ENCODE measurements at places on chromosomes 1 and 21.

DNA sequence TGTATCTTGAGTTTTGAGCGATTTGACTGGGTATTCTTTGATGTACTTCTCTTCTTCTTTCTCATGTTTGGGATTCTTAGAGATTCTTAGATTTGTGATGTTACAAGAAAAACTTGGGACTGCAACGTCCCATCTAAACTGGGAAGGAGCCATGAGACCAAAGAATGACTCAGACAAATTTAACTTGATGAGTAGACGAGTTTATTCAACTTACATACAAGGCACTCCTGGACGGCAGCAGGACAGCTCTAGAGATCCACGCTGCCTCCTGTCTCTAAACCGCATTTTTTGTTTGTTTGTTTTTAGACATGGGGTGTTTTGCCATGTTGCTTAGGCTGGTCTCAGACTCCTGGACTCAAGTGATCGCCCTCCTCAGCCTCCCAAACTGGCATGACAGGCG, 137.1 kb downstream of the PIK3R3 start:
- no peak overlapping the region for H3K4me3 ChIP-seq
- no peaks in the 10 kb centered on the region for H3K36me3 ChIP-seq
- H3K27ac ChIP-seq = no peak overlapping the region
- DNase-seq = no peak
- no peaks in the 10 kb centered on the region for H3K27me3 ChIP-seq

GRCh38 chr1:215115760-215116159, 33.2 kb downstream of the KCNK2 start:
- no peak overlapping the region for H3K4me3 ChIP-seq
- no peak overlapping the region for H3K27ac ChIP-seq
- no peak for DNase-seq
- H3K27me3 ChIP-seq = no peaks in the 10 kb centered on the region
- no peaks in the 10 kb centered on the region for H3K36me3 ChIP-seq
- H3K4me1 ChIP-seq = no peaks in the 10 kb centered on the region

DNA sequence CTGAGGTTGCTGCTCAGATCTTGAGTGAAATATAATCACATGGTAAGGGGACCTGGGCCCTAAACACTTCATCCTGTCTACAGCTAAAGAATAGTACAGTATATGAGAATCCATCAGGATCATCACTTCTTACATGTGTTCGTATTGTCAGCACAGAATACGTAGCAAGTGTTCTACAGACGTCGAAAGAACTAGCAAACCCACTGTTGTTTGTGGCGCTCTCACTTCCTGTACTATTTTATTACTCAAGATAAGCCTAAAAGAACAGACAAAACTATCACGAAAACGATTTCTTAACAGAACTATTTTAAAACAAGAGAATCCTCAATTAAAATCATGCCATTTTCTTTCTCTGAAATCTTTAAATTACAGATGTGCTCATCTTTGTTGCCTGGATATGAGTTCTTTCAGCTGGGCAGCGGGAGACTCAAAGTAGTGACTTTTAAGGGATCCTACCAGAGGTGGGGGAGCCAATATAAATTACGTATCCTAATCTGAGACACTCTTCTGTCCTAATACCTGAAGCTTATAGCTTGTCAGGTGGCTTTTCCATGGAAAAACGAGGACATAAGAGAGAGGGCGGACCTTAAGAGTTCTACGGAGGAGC, 724 bp downstream of the ST7L start:
- DNase-seq = peak; percentile 68
- H3K4me3 ChIP-seq = peak overlapping the region; percentile 95
- H3K27me3 ChIP-seq = no peaks in the 10 kb centered on the region
- H3K4me1 ChIP-seq = peaks cover 34% of the 10 kb centered on the region

GRCh38 chr1:201703621-201704438, 125.1 kb upstream of the IPO9 start:
- H3K4me3 ChIP-seq = no peak overlapping the region
- peaks cover 11% of the 10 kb centered on the region for H3K27me3 ChIP-seq
- DNase-seq = peak; percentile 67
- peaks cover 4% of the 10 kb centered on the region for H3K4me1 ChIP-seq

DNA sequence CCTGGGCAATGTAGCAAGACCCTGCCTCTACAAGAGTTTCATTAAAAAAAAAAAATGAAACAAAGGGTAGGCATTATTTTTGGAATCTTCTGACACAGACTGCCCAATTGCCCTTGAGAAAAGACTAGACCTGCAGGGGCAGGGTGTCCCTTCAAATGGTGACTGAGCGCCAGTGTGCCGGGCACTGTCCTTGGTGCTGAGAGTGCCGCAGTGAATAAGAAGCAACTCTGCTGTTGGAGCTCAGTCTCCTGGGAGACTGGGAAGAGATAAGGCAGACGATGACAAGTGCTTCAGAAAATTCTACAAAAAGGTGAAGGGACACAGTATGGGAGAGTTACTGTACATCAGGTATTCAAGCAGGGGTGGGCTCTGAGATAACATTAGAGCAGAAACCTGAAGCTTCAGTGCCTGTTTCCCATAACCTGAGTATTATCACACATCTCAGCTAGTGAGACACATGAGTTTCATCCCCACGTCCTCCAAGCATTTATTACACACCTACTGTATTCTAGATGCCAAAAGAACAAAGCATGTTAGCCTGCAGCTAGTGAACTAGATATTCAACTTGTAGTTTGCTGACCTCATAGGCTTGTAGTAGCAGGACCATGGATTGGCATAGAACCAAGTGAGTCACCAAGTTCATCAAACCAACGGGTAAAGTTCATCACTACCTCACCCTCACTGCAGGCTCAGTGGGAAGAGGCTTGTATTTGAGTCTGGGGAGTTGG, 18.4 kb upstream of the RPL11 start:
- no peaks in the 10 kb centered on the region for H3K4me1 ChIP-seq
- no peaks in the 10 kb centered on the region for H3K36me3 ChIP-seq
- H3K4me3 ChIP-seq = no peak overlapping the region
- no peaks in the 10 kb centered on the region for H3K27me3 ChIP-seq
- no peak overlapping the region for H3K27ac ChIP-seq
- no peak for DNase-seq

GRCh38 chr1:169844941-169845608, 48.6 kb downstream of the SCYL3 start:
- peaks cover 14% of the 10 kb centered on the region for H3K36me3 ChIP-seq
- H3K4me1 ChIP-seq = no peaks in the 10 kb centered on the region
- H3K4me3 ChIP-seq = no peak overlapping the region
- H3K27ac ChIP-seq = no peak overlapping the region

GRCh38 chr1:162570718-162571117, 9.2 kb downstream of the UAP1 start:
- H3K36me3 ChIP-seq = peaks cover 1% of the 10 kb centered on the region
- no peaks in the 10 kb centered on the region for H3K27me3 ChIP-seq
- no peak overlapping the region for H3K27ac ChIP-seq
- DNase-seq = no peak
- no peak overlapping the region for H3K4me3 ChIP-seq

GRCh38 chr1:61447968-61448430, 276.9 kb downstream of the TM2D1 start:
- no peaks in the 10 kb centered on the region for H3K36me3 ChIP-seq
- H3K27ac ChIP-seq = no peak overlapping the region
- no peak overlapping the region for H3K4me3 ChIP-seq
- peaks cover under 1% of the 10 kb centered on the region for H3K4me1 ChIP-seq
- no peaks in the 10 kb centered on the region for H3K27me3 ChIP-seq

GRCh38 chr1:152436593-152437496, 22.8 kb upstream of the CRNN start:
- peaks cover 19% of the 10 kb centered on the region for H3K27me3 ChIP-seq
- H3K4me1 ChIP-seq = no peaks in the 10 kb centered on the region
- H3K4me3 ChIP-seq = no peak overlapping the region
- DNase-seq = no peak
- H3K27ac ChIP-seq = no peak overlapping the region

DNA sequence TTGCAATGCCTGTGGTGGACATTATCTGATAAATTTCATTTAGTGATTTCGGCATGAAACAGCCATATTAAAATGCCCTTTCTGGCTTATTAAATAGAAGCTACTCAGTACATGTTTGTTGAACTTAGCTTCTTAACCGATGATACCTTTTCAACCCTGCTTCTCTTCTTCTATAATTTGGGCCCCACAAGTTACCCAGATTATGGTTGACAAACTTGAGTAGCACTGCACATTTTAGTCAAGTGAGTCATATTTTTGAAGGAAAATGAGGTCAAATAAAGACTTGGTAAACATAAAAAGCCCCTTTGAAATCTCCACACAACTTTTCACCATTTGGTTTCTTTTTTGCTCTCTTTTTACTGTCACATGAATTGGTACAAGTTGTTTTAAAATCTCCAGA, 33.8 kb downstream of the GIPC2 start:
- no peak overlapping the region for H3K27ac ChIP-seq
- H3K4me3 ChIP-seq = no peak overlapping the region
- DNase-seq = no peak
- peaks cover 4% of the 10 kb centered on the region for H3K4me1 ChIP-seq
- H3K27me3 ChIP-seq = no peaks in the 10 kb centered on the region
- H3K36me3 ChIP-seq = no peaks in the 10 kb centered on the region

DNA sequence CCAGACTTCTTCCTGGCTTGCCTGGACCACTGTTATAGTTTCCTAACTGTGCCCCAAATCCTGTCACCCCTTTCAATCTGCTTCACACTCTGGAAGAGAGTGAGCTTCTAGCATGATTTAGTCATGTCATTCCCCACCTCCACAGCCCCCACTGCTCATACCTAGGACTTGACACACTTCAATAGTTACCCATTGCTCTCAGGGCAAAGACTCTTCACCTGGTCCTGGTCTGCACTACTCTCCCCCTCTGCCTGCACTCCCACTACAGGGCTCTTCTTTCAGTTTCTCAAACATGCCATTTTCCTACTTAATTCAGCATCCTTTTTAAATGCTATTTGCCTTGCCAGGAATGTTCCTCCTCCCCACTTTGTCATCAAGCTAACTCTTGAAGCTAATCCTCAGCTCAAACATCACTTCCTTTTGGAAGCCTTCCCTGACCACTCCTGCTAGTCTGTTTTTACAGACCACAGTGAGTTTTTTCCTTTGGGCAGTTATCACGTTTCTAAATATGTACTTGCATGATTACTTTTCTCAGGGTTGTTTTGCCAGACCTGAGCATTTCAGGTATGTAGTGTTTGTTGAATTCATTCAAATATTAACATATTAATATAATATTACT, 24.7 kb downstream of the CYP2J2 start:
- no peak for DNase-seq
- H3K36me3 ChIP-seq = no peaks in the 10 kb centered on the region
- H3K27ac ChIP-seq = no peak overlapping the region
- no peaks in the 10 kb centered on the region for H3K27me3 ChIP-seq

GRCh38 chr1:167767761-167768160, 46.0 kb downstream of the MPZL1 start:
- H3K4me1 ChIP-seq = no peaks in the 10 kb centered on the region
- DNase-seq = no peak
- peaks cover 24% of the 10 kb centered on the region for H3K36me3 ChIP-seq
- no peak overlapping the region for H3K27ac ChIP-seq

- DNase-seq = no peak
- H3K27me3 ChIP-seq = no peaks in the 10 kb centered on the region
- no peaks in the 10 kb centered on the region for H3K4me1 ChIP-seq
- peaks cover 1% of the 10 kb centered on the region for H3K36me3 ChIP-seq
Measured at GRCh38 chr1:229278120-229278741, 7.3 kb downstream of the RAB4A start.

DNA sequence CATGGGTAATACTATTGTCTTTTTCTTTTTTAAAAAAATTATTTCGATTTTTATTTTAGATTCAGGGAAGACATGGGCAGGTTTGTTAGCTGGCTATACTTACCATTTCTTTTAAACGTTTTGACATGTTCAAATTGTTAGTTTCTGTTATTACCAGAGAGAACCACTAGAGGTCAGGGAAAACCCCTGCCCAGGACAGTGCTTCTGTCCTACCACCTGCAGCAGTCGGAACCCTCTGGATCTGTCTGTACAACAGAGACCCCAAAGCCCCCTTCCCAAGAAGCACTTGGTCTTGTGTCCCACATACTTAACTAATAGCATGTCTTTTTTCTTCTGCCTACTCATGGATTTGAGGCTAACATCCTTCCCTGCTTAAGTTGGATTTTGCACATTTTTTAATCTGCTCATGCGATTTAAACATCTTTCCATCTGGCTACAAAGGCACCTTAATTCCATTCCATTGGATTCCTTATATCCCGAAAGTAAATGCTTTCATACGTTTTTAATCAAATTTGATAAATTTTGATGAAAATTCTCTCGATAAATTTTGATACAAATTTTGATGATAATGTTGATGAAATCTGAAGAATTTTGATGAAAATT, 10.0 kb upstream of the C1orf115 start:
- H3K36me3 ChIP-seq = no peaks in the 10 kb centered on the region
- H3K27ac ChIP-seq = no peak overlapping the region

GRCh38 chr1:32031578-32032274, 18.1 kb downstream of the KHDRBS1 start:
- H3K4me3 ChIP-seq = no peak overlapping the region
- H3K36me3 ChIP-seq = no peaks in the 10 kb centered on the region
- H3K27me3 ChIP-seq = no peaks in the 10 kb centered on the region
- H3K4me1 ChIP-seq = peaks cover under 1% of the 10 kb centered on the region

- DNase-seq = no peak
- no peaks in the 10 kb centered on the region for H3K4me1 ChIP-seq
- H3K27me3 ChIP-seq = no peaks in the 10 kb centered on the region
Measured at GRCh38 chr1:176557543-176558258, 94.7 kb downstream of the PAPPA2 start.

DNA sequence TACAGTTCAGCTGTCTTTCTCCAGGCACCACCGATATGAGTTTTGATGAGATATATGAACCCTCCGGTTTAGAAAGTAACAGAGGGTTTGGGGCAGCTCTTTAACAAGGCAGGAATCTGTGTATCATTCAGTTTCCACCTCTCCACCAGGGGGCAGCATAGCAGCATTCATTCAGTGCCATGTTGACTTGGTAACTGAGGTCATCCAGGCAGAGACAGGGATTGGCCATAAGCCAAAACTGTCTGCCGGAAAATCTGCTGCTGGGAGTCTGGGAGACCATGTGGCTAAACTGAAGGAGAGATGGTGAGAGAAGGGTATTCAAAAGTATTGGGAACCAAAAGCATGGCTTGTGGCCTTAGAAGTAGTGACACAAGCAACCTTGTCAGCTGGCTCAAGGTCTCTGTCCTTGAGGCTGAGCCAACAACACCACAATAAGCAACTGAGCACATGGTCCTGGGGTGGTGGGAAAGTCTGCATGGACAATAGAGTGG, 98.5 kb downstream of the LMX1A start:
- no peak overlapping the region for H3K4me3 ChIP-seq
- no peaks in the 10 kb centered on the region for H3K4me1 ChIP-seq

DNA sequence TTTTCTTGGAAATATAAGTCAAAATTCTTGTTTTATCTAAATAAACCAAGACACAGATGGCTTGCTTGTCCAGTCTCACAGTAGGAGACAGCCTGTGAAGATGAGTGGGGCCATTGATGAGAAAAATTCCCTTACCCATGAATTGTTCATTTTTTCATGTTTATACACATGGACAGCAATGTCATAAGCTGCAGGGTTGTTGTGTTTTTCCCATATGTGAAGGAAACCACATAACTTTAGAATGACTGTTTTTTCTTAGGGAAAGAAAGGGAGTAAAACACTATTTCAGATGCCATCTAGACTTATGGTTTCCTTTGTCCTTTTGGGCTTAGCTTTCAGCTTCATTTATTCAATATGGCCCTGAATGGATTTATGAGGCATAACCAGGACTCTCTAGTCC, 622.5 kb upstream of the NR5A2 start:
- H3K4me1 ChIP-seq = peaks cover 24% of the 10 kb centered on the region
- no peak overlapping the region for H3K4me3 ChIP-seq
- no peak overlapping the region for H3K27ac ChIP-seq
- H3K27me3 ChIP-seq = no peaks in the 10 kb centered on the region
- no peaks in the 10 kb centered on the region for H3K36me3 ChIP-seq

- H3K27ac ChIP-seq = peak overlapping the region; percentile 98
- peak; percentile 50 for DNase-seq
- H3K27me3 ChIP-seq = no peaks in the 10 kb centered on the region
- H3K4me3 ChIP-seq = peak overlapping the region; percentile 78
- peaks cover 50% of the 10 kb centered on the region for H3K4me1 ChIP-seq
Measured at GRCh38 chr21:37367703-37368540, 1.3 kb downstream of the DYRK1A start.
